ENCODE measurements at places on chromosomes 7 and 10.

GRCh38 chr10:115606086-115606485 lies 512.9 kb downstream of the ATRNL1 start:
- no peak for DNase-seq

- DNase-seq = peak; percentile 57
These were observed 38.0 kb downstream of the INPP5A start for GRCh38 chr10:132575320-132576201.

- no peak for DNase-seq
These were observed 195.0 kb downstream of the PHF14 start for GRCh38 chr7:11168650-11169170.

- DNase-seq = peak; percentile 74
These were observed 671 bp upstream of the ATAD1 start for GRCh38 chr10:87818505-87819288.

DNA sequence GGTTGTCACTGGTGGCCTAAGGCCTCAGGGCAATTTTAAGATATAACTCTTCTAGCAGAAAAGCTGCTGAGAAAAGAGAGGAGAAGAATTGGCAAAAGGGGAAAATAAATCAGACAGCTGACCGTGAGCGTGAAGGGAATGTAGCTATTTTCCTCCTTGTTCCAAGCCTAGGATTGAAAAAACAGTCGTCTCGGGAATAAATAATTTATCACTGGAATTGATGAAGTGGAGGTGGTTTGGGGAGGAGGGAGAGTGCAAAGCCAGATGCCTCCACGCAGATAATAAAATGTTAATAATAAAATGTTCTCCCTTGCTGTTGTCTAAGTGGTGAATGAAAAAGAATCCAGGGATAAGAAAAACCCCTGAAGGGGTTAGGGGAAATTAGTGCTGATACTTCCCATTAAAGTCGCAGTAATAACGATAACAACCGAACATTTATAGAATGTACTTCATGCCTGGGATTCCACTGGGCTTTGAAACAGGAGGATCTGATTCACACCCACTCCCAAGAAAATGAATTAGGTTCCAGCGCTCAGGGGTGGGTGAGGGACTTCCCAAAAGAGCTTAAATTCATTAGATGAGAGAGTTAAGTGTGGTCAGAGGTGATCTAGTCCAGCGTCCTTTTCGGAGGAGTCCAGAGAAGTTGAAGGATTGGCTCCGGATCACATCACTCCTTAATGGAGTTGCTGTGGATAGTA lies 27.3 kb downstream of the BAMBI start:
- no peak for DNase-seq

- DNase-seq = no peak
These were observed 47.5 kb downstream of the DLG5 start for GRCh38 chr10:77879065-77879464.

DNA sequence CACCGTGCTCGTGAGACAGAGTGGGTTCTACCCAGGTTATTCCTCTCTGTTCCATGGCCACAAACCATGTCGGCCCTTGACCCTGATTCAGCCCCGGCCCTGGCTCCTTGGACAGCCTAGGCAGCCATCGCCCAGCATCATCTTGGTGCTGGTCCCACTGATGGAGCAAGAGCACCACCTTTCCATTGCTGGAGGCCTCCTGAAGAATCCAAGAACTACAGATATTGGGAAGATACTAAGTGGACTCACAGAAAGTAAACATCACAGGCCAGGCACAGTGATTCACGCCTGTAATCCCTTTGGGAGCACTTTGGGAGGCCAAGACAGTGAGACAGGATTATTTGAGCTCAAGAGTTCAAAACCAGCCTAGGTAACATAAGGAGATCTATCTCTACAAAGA lies 125.1 kb downstream of the NT5C2 start:
- no peak for DNase-seq

GRCh38 chr10:63241841-63242281 lies 108.7 kb downstream of the NRBF2 start:
- DNase-seq = no peak

DNA sequence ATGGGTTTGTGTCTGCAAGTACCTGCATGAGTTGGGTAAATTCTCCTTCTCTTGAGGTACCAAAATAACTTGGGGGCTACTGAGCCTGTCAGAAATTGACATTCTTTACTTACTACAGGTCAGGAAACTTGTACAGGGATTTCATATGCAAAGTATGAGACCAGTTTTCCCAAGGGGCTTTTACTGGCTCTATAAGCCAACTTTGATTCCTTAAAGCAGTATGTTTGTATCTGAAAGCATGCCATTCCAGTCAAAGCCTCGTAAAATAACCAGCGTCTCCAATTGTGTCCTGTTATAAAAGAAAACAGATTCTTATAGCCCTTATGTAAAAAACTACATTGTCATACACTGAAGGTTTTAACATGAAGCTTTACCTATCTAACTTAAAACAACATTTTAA lies 90.2 kb downstream of the ZNF467 start:
- DNase-seq = no peak

- no peak for DNase-seq
These were observed 168.7 kb downstream of the TMEM178B start for GRCh38 chr7:141242568-141242967.

DNA sequence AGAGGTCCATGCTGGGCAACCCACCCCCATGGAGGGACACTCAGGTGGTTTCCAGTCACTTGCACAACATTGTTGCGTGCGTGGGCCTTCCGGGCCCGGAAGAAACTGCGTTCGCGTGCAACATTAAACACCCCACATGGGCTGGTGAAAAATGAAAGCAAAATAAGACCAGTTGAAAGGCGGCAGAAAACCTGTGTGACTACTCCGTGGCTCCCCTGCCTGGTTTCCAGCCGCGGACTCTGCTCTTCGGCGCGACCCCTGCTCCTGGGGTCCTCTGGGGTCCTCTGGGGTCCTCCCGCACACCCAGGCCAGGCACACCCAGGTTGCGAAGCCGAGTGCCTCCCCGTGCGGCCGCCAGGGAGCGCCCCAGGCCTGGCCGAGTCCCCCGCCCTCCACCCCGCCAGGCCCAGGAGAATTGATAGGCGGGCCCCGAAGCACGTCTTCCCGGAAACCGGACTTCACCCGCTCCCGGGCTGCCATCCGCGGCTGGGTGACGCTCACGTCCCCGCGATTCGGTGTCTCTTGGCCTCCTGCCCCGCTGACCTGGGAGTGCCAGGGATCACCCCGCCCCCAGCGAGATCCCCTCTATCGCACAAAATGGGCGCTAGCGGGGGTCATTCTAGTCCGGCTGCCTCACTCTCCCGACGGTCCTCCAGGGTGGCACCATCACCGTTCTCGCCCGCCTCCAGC lies 1.9 kb upstream of the SH2D4B start:
- peak; percentile 84 for DNase-seq

GRCh38 chr10:90862908-90863514 lies 5.2 kb upstream of the HTR7 start:
- no peak for DNase-seq

DNA sequence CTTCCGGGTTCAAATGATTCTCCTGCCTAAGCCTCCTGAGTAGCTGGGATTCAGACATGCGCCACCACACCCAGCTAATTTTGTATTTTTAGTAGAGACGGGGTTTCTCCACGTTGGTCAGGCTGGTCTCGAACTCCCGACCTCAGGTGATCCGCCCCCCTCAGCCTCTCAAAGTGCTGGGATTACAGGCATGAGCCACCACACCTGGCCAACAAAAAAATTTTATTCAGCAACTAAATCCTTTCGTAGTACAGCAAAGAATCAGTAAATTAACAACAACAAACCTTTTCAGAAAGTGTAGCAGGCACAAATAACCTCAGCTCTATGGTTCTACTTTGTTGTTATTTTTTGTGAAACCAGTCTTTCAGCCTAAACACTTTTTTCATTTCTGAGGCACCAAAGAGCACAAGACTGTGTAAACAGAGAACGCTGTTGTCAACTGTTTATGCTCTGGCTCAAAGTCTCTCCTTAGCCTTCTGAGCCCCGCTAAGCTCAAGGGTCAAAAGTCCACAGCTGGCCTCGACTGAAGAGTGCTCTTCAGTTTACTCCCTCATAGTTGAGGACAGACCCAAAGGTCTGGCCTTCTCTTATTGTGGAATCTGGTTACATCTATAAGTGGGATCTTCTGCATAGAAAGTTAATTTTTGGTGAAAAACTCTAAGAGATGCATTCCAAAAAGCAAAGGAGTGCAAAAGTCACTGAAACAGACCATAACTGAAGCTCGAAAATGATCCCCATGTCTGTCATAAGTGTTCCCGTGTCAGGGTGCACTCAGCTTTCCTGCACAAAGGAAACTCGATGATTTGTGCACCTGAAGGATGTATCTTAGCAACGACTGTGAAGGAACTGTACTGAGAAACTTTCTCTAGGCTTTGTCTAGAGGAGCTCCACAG lies 24.6 kb upstream of the DDX50 start:
- DNase-seq = no peak

DNA sequence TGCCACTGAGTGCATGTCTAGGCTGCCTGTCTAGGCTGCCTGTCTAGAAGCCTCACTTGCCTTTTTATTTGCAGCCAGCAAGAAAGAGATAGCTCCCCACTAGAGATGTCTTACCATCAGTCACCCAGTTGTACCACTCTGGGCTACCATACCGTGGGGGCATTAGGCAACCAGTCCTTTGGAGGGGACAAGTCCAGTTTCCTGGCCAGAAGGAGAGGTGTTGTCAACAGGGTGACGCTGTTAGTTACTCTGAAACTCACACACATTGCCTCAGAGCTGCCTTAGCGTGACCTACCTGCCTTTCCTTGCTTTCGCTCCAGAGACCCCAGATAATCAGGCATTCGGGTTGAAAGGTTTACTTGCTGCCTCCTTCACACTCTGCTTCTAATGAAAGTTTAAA lies 155.4 kb downstream of the CELF2 start:
- no peak for DNase-seq

GRCh38 chr7:40598915-40599314 lies 464.1 kb downstream of the SUGCT start:
- DNase-seq = no peak

- DNase-seq = no peak
These were observed 19.5 kb downstream of the LMOD2 start for GRCh38 chr7:123675181-123675473.

GRCh38 chr7:151204383-151205032 lies 5.8 kb downstream of the H2BK1 start:
- DNase-seq = no peak

GRCh38 chr7:110209884-110210283 lies 881.0 kb upstream of the LRRN3 start:
- DNase-seq = no peak

- no peak for DNase-seq
These were observed 37.3 kb upstream of the EXOC6 start for GRCh38 chr10:92810934-92811532.

GRCh38 chr10:36075196-36075595 lies 433.1 kb upstream of the FZD8 start:
- no peak for DNase-seq

GRCh38 chr10:22611425-22612115 lies 102.8 kb downstream of the PIP4K2A start:
- peak; percentile 69 for DNase-seq

- no peak for DNase-seq
These were observed 76.0 kb upstream of the TMEM26 start for GRCh38 chr10:61529208-61529607.

DNA sequence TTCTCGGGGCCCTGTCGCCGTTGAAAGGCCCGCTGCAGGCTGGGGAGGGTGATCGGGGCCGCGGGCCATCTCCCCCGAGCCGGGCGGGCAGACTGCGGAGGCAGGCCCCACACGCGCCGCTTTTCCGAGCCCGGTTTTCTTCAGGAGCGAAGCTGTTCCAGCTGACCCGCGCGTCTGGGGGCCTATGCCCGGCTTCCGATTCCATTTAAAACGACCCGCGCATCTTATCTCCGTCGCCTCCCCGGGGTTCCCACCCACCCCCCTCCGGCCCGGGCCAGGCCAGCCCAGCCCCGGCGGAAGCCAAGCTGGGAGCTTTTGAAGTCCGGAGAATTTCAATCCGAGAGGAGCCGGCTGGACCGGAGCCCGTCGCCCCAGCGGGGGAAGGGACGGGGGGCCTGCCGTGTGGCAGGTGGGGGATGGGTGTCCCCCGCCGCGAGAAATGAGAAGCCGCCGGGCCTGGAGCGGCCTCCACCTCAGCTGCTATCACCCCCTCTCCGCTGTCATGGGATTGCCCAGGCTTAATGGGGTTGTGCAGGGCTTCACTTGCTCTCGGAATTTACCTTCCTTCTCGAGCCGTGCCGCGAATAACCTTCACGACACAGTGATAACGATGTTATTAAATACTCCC lies 3.1 kb upstream of the EVX1 start:
- no peak for DNase-seq

DNA sequence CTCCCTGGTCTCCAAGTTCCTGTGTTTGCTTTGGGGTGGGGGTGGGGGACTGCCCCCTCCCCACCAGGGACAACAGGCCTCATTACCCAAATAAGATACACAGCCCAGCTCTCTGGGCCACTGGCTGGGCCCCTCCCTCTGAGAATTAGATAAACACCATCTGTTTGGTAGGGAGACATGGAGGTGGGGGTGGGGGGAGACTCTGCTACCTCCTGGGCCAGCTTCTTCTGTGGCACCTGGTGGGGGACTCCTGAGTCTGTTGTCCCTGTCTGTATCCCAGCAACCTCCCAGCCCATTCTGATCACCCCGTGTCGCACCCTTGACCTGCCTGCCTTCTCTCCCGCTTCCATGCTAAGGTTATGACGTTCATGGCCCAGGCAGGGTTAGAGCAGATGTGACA lies 5.8 kb downstream of the MLXIPL start:
- no peak for DNase-seq

- no peak for DNase-seq
These were observed 7.7 kb downstream of the CTBP2 start for GRCh38 chr10:125152450-125153368.

GRCh38 chr10:123507298-123507697 lies 158.9 kb upstream of the GPR26 start:
- DNase-seq = no peak

GRCh38 chr7:45384499-45384898 lies 189.7 kb upstream of the ADCY1 start:
- no peak for DNase-seq

- peak; percentile 40 for DNase-seq
These were observed 78.0 kb downstream of the MKI67 start for GRCh38 chr10:128047991-128048818.

Data from activated CD4-positive, alpha-beta T cell treated with anti-CD3 and anti-CD28 coated beads for 48 hours (primary cell).